ENCODE measurements at places on chromosomes 5 and 9. TPM values are rescaled to one million over a fixed set of nuclear protein-coding genes. Genes with fewer than 3 reads are reported as not detected.
A peak's percentile ranks its signal among the peaks of the same experiment; 100 is the strongest.

DNA sequence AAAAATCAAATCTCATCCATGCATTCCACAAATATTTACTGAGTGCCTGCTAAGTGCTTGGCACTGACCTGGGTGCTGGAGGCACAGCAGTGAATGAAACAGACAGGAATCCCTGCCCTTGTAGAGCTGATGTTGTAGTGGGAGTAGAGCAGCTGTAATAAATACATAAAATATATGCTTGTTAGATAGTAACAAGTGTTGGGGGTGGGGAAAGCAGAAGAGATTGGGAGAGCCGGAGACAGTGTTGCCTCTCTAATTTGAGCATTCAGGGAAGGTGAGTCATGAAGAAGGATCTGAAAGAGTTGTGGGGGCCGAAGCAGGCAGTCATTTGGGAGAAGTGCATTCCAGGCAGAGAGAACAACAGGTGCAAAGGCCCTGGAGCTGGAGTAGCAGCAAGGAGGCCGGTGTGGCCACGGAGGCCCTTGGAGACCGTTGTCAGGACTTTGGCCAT, 97.9 kb downstream of the ZNF618 start:
- DNase-seq, result no peak

DNA sequence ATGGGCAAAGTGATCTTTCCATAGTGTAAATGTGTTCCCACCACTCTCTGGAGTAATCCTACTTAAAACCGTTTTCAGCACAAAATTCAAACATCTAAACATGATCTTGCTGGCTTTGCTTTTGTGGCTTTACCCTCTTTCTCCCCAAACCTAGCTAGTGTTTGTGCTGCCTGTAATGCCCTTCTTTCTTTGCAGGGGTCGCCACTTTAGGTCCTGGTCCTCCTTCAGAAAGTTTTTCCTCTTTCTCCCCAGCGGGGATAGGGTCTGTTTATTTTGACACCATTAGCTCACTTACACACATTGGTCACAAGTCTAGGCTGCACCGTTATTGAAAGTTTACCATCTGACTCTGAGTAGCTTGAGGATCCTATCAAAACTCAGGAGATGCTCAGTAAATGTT, 736 bp upstream of the HSD17B4 start:
- no peak for DNase-seq

- DNase-seq, result peak; percentile 85
These were observed 34.7 kb downstream of the PIP5K1B start for GRCh38 chr9:68739621-68740174.

DNA sequence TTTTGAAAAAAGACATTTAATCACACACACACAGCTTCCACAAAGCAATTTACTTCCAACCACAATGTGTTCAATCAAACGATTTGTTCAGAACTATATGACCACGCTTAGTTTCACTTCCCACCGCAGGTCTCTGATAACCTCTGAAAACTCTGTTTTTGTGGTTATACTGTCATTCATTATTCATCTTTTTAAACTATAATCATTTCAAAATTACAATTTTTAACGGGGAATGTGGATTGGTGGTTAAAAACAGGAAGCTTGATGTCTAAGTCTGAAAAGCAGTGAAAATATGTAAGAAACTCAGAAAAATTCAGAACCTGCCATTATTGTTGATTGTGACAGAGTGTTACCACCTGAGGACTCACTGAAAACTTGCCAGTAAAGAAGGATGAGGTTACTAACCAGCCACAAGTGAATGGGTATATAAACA, 12.7 kb upstream of the TMEM174 start:
- no peak for DNase-seq

DNA sequence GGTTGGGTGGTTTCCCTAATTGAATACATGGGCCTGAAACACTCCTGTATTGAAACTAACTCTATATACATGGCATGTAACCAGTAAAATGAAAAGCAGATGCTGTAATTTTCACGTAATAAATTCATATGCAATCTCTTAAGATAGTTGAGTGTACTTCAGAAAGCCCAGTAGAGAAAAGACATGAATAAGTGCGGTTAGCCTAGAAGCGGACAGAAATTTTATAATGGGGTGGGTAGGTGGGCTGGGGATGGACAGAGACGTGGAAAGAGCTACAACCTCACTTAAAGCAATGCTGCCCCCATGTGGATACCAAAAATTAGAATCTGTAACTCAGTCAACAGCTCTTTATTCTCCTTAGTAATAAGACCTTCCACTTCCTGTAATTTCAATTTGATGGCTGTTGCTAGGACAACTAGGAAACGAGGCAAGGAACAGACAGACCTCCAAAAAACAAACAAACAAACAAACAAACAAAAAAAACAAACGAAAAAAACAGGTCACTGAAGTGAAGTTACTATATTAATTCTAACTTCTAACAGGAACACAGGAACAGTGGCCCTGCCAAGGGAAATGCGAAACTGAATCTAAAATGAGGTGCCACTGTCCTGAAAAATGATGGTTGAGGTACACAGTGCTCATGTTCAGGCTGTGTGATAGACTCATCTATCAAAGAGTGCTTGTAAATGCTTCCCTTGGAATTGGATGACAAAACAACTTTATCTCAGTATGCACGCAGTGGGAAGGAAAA, 103.4 kb upstream of the GNA14 start:
- peak; percentile 86 for DNase-seq

DNA sequence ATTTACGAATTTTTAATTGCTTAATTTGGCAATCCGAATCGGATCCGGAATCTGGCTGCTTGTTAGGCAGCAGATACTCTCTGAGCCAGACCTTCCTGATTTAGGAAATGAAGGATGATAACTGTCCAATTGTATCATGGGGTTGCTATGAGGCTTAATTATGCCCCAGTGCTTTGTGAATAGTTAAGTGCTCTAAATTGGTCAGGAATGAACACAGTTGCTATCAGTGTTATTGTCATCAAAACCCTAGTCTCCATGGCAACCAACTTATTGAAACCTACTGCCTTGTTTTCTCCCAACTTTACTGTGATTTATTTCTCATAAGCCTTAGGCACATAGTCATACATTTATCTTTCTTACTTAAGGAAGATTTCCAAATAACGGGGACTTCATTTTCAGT, 47.9 kb downstream of the MAMDC2 start:
- DNase-seq, result peak; percentile 43

GRCh38 chr5:113170707-113171106, 194.1 kb downstream of the DCP2 start:
- no peak for DNase-seq

DNA sequence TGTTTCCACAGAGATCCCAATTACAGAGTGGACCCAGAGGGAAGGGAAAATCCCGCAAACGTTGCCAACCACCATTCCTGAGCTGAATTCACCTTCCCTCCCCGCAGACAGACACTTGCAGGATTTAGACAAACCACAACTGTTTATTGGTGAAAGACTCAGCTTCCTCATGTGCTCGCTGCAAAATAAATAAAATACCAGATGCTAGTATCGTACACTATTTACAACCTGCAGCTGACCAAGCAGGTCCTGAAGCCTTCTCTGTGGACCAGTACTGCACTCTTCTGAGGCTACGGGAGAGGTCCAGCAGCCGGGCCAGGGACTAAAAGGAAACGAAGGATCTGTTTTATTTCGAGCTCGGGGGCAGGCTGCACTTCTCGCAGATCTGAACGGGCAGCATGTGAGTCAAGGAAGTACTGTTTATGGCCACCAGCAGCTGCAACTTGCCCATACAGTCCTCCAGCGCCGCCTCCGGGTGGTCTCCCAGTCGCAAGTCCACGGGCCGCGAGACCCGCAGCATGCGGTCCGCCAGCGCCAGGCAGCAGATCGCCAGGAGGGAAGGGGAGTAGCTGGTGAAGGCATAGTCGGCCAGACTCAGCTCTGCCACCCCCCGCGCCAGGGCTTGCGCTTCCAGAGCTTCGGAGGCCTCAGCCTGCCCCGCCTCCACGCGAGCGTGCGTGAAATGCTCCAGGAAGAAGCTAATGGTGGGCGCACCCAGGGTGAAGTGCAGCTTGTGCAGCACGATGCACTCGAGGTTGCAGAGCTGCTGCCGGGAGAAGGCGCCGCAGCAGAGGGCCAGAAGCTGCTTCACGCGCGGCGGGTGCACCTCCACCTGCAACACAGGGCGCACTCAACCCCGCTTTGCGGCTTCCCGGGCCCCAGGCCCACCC, 2.1 kb downstream of the CCNO start:
- peak; percentile 50 for DNase-seq

GRCh38 chr9:87898151-87898550, 15.5 kb downstream of the SPATA31E1 start:
- DNase-seq, result no peak

DNA sequence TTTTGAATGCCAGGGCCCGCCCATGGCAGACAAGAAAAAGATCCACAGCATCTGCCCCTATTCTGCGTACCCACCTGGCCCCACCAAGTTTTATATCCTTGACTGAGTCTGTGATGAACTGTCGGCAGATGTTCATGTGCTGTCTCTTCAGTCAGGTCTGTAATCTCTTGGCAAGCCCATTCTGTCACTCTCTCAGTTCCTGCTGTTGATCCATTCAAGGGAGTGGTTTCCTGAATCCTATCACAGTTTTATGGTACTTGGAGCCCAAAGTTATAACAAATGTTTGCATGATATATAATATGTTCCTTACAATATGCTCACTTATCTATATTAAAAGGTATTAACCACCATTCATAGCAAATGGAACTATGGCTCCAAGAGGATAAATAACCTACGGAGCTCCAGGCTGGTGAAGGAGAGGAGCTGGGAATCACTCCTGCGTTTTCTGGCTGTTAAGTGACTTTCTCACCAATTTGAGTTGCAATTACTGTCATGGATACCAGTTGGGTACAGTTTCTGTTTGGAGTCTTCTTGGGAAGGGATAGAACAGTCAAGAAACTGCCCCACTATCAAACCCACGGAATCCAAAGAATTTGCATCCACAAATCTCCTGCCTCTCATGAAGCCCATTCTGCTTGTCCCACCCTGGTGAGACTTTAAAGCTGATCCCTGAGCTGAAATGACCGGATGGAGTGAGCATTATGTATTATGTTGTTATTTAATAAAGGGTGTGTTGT, 103.4 kb upstream of the SPRY4 start:
- DNase-seq, result no peak

DNA sequence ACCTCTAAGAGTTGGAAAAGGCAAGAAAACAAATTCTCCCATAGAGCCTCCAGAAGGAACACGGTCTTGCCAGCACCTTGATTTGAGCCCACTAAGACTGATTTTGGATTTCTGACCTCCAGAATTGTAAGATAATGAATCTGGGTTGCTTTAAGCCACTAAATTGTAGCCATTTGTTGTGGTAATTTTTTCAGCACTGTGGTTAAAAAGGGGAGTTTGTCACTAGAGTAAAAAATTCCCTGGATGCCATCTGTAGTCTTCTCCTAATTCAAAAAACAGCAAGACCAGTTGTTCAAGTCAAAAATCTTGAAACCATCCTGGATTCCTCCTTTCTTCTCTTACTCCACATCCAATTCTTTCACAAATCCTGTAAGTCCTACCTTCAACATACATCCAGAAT, 39.6 kb downstream of the NRG2 start:
- no peak for DNase-seq

- no peak for DNase-seq
These were observed 22.3 kb downstream of the RFK start for GRCh38 chr9:76371901-76372300.

- no peak for DNase-seq
These were observed 20.3 kb downstream of the CDC14B start for GRCh38 chr9:96599298-96599697.

GRCh38 chr9:69745716-69746437, 13.9 kb downstream of the PTAR1 start:
- DNase-seq, result peak; percentile 23

- no peak for DNase-seq
These were observed 51.6 kb downstream of the ENTREP1 start for GRCh38 chr9:69376651-69377050.

DNA sequence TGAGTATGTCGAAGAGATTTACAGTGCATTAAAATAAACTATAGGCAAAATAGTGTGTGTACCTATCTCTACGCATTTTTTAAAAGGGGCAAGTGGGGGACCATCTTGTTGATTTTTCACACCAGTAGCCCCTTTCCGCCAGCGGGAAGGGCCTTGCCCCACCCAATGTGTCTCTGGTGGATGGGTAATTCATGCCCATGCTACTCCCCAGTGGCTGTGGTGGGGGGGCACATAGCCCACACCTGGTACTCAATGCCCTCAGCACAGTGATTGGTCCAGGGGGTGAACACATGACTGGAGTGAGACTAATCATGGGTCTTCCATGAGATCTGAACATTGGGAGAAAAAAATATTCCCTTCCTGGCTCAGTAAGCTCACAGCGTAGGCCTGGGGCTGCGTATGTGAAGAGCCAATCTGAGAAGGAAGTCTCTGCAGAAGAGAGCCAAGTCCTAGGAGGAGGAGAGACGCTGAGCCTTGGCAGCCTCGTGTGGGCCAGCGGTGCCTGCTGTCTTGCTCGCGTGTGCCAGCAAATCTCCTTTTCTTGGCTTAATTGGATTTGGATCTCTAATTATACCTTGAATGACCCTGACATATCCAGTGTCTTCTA, 103.4 kb downstream of the ADAMTS2 start:
- DNase-seq, result no peak

Gene SPATA6L
- total RNA-seq, result 6.3 TPM

Gene TTC1
- 29.3 TPM for total RNA-seq

Gene BASP1
- total RNA-seq, result not detected

Gene SH3RF2
- 15.9 TPM for total RNA-seq

Gene CCDC183
- total RNA-seq, result 9.0 TPM

Gene CHSY3
- not detected for total RNA-seq

Gene HMCN2
- under 0.01 TPM for total RNA-seq

Gene CAMK2A
- total RNA-seq, result not detected
